Kidney tubule cell (primary cell): ENCODE measurements at places on chromosomes 1 and 21.

GRCh38 chr1:197841883-197842553 is 60.4 kb upstream of the C1orf53 start:
- DNase-seq, result peak; percentile 39

DNA sequence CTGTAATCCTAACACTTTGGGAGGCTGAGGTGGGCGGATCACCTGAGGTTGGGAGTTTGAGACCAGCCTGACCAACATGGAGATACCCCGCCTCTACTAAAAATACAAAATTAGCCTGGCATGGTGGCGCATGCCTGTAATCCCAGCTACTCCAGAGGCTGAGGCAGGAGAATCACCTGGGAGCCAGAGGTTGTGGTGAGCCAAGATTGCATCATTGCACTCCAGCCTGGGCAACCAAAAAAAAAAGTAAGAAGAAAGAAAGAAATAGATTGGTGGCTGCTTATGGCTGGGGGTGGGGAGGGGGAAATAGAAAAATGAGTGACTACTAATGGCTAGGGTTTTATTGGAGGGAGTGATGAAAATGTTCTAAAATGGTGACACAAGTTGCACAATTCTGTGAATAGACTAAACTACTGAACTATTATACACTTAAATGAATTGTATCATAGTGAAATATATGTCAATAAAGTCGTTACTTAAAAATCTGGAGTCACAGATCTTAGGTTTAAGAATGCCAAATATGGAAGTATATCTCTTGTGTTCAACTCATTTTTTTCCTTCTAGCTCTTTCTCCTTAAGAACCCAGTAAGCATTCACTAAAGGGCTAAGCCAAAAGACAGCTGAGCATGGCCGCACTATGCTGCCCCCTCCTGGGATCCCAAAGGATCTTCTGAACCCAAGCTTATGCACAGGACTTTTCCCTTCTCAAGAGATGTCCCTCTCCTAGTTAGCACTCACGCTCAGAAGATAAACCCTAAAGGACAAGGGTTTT is 3.2 kb upstream of the NPL start:
- DNase-seq, result peak; percentile 63

DNA sequence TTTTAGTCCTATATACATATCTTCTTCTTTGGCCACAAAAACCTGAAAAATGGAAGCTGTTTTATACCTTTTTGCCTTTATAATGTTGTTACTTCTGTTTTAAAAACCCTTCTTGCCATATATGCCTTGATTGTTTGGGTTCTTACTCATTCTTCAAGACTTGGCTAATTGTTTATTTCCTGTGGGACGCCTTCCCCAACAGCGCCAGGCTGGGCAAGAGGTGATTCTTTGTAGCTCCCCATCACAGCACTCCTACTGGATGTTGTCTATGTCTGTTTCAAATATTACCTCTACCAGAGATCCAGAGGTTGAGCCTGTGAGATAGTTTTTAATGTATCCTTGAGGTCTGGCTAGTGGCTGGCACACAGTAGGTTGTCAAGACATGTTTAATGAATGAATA is 73.2 kb upstream of the CYP2J2 start:
- no peak for DNase-seq

DNA sequence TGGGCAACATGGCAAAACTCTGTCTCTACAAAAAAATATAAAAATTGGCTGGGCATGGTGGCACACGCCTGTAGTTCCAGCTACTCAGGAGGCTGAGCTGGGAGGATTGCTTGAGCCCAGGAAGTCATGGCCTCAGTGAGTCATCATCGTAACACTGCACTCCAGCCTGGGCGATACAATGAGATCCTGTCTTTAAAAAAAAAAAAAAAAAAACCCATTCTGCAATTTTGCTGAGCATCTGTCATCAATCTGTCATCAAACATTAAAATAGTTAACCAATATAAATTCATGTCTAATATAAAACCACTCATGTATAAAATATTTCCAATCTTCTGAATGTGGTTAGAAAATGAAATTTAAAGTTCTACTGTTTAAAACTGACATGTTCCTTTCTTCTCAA is 56.9 kb downstream of the LPAR3 start:
- no peak for DNase-seq

- DNase-seq, result no peak
These were observed 19.8 kb downstream of the NPR1 start for GRCh38 chr1:153698020-153698922.

DNA sequence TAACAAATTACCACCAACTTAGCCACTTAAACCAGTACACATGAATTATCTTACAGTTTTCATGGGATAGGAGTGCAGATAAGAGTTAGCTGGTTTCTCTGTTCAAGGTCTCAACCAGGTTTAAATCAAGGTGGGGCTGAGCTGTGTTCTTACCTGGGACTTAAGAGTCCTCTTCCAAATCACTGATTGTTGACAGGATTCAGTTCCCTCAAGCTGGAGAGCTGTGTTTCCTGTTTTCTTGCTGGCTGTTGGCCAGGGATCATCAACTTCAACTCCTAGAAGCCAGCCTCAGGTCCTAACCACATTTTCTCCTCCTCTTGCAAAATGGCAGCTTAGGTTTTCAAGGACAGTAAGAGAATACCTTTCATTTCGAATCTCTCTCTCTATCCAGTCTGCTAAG is 123.8 kb upstream of the CHRM3 start:
- DNase-seq, result no peak

DNA sequence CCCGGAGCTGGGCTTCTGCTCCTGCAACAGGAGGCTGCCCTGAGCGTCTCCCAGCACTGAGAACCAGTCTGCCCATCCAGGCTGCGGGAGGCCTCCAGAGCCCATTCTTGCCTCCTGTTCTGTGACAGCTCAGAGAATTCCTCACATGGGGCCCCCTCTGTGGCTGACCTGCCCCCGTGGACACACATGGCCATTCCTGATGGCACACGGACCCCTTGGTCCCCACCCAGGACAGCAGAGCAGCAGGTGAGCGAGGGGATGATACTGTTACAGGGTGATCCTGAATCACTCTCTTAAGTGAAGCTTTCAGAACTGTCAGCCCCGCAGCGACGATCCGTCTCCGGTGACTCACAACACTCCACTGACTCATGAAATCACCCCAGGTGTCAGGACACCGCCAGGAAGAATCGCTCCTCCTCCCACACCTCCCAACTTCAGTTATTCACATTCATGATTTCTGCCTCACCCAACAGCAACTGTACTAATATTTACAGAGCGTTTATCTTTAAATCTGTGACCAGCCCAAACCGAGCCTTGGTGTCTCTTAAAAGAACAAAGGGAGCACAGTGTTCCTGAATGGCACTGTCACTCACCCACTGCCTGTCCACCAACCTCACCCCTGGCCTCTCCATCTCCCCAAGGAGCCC is 22.5 kb downstream of the CHD5 start:
- peak; percentile 92 for DNase-seq

DNA sequence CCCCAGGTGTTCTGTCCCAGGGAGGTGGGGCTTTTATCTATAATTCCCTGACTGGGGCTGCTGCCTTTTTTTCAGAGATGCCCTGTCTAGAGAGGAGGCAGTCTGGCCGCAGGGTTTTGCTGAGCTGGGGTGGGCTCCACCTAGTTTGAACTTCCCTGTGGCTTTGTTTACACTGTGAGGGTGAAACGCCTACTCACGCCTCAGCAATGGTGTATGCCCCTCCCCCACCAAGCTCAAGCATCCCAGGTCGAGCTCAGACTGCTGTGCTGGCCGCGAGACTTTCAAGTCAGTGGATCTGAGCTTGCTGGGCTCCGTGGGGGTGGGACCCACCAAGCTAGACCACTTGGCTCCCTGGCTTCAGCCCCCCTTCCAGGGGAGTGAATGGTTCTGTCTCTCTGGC is 124.3 kb downstream of the CENPF start:
- no peak for DNase-seq

GRCh38 chr1:53065391-53065790 is 3.4 kb downstream of the PODN start:
- no peak for DNase-seq

- DNase-seq, result no peak
These were observed 7.4 kb downstream of the GPR137B start for GRCh38 chr1:236149696-236150228.

DNA sequence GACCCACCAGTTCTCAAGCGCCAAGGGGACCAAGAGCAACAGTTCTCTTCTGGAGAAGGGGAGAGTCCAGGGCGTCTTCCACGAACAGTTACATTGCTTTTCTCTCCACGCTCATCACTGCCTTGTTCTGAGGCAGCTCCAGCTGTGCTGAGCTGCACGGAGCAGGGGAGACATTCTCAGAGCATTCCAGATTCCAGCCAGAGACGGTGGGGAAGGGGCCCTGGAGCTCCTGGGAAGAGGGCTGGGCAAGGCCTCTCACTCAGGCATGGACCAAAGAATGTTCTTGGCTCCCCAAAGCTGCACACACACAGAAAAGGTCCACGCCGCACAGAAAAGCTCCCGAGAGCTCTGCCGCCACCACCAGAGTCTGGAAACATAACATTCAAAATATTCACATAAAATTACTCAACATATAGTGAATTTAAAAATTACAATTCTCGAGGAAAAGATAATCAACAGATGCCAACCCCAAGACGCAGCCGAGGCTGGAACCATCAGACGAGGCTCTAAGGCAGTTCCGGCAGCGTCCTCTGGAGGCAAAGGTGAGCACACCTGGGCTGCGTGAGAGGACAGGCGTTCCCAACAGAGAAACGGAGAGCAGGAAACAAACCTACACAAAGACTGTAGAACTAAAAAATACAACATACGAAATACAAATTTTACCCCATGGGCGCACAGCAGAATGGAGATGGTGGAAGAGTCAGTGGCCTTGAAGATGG is 40.5 kb downstream of the UBE2G2 start:
- peak; percentile 30 for DNase-seq

- no peak for DNase-seq
These were observed 4.9 kb upstream of the ATP2B4 start for GRCh38 chr1:203621559-203622262.

DNA sequence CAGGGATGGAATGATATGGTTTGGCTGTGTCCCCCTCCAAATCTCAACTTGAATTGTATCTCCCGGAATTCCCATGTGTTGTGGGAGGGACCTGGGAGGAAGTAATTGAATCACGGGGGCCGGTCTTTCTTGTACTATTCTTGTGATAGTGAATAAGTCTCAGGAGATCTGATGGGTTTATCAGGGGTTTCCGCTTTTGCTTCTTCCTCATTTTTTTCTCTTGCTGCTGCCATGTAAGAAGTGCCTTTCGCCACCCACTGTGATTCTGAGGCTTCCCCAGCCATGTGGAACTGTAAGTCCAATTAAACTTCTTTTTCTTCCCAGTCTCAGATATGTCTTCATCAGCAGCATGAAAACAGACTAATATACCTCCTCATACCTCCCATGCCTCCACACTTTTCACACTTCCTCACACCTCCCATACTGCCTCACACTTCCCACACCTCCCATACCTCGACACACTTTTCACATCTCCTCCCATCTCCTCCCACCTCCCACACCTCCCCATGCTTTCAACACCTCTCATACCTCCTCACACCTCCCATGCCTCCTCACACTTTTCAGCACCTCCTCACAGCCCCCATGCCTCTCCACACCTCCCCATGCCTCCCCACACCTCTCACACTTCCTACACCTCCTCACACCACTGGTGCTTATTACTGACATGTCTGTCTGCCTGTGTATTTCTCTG is 21.3 kb downstream of the GPR137B start:
- no peak for DNase-seq

DNA sequence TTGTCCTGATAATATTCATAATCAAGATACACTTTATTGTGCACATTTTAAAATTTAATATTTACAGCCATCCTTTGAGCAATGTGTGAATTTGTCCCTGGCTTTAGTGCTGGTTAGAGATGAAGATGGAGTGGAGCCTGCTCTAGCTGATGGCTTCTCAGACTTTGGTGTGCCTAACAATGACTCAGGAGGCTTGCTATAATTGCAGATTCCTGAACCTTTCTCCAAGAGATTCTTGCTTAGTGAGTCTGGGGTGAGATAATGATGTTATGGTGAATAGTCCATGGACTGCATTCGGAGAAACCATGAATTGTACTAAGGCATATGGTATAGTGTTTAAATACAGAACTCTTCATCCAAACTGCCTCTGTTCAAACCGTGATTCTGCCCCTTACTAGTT is 307.1 kb downstream of the PAPPA2 start:
- no peak for DNase-seq

- no peak for DNase-seq
These were observed 154.6 kb downstream of the FOXD2 start for GRCh38 chr1:47592296-47593012.

DNA sequence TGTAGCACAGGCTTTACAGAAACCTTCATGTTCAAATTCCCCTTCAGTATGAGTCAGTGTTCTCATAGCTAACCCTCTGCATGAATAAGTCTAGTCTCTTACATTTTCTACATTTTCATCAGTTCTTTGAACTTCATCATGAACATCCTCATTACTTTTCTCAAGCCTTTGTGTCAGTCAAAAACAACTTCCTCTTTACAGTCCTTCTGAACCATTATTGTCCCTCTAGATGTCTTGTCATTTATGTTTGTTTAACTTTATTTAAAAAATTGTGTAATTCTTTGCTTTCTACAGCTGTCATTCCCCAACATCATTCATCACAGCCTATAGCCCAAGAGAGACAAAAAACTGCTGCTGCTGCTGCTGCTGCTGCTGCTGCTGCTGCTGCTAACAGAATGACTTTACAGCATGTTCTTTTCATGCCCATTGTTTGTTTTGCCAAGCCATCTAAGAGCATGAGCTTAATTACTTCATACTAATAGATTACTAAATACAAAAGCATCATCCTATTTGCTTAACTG is 133.1 kb downstream of the LRRC40 start:
- peak; percentile 50 for DNase-seq

- peak; percentile 84 for DNase-seq
These were observed 177.0 kb downstream of the CLIC6 start for GRCh38 chr21:34845521-34846451.

DNA sequence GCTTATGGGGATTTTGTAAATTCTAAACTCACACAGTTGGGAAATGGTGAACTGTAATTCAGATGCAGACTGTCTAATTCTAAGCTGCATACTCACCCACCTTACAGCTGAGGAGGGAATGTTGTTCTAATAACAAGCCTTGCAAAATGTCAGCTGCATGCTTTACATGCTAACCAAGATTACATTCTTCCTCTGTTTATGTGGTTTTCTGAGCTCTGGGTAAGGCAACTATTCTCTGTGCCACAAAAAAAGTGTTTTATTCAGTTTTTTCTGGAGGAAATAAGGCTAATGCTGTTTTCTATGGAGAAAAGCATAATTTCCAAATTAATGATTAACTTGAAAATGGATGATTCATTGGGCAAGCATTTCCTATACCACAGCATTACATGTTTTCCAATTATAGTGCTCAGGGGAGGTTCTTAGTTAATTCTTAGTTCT is 64.9 kb downstream of the RGS13 start:
- peak; percentile 81 for DNase-seq

GRCh38 chr1:63991685-63992084 is 211.7 kb upstream of the UBE2U start:
- peak; percentile 75 for DNase-seq

- peak; percentile 66 for DNase-seq
These were observed 43.4 kb upstream of the MRPS6 start for GRCh38 chr21:34029743-34030528.

- peak; percentile 46 for DNase-seq
These were observed 15.1 kb downstream of the MCL1 start for GRCh38 chr1:150564051-150564991.

- DNase-seq, result no peak
These were observed 177.6 kb upstream of the HMCN1 start for GRCh38 chr1:185556561-185556960.
